ENCODE measurements at places on chromosomes 16 and 17.

DNA sequence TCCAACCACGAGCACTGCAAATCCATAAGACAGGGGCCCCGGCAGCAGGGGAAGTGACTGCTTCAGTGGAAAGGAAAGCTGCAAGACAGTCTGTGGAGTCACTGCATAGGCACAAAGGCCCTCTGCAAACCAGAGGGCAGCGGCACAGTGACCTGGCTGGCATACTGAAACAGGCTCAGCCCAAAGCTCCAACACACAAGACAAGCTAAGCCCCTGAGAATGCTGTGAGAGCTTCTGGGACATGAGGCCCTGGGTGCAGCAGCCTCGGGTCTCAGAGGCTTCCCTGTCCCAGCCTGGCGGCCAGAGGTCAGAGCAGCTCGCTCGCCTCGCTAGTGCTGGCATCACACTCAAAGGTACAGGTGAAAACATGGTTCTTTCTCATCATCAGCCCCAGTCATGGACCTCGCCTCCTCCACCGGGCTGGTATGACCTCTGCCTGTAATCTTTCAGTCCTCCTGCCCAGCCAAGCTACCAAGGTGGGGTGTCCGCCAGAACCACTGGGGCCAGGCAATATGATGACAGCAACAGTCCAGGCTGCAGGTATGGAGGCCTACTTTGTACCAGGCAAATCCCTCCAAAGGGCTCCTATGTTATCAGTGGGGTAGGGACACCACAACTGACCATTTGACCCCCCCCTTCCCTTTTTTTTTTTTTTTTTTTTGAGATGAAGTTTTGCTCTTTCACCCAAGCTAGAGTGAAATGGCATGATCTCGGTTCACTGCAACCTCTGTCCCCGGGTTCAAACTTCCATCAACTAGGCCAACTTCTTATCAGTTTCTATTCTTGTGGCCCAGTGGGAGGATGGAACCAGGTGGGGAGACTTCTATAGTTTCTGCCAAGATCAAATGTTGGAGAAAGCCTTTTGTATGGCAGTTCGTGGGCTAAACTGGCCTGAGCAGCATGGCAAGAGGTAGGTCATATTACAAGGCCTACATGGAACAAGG, 19.2 kb downstream of the ST3GAL2 start:
- DNase-seq, result no peak

GRCh38 chr17:64095144-64095882, 34.6 kb downstream of the ERN1 start:
- no peak for DNase-seq

DNA sequence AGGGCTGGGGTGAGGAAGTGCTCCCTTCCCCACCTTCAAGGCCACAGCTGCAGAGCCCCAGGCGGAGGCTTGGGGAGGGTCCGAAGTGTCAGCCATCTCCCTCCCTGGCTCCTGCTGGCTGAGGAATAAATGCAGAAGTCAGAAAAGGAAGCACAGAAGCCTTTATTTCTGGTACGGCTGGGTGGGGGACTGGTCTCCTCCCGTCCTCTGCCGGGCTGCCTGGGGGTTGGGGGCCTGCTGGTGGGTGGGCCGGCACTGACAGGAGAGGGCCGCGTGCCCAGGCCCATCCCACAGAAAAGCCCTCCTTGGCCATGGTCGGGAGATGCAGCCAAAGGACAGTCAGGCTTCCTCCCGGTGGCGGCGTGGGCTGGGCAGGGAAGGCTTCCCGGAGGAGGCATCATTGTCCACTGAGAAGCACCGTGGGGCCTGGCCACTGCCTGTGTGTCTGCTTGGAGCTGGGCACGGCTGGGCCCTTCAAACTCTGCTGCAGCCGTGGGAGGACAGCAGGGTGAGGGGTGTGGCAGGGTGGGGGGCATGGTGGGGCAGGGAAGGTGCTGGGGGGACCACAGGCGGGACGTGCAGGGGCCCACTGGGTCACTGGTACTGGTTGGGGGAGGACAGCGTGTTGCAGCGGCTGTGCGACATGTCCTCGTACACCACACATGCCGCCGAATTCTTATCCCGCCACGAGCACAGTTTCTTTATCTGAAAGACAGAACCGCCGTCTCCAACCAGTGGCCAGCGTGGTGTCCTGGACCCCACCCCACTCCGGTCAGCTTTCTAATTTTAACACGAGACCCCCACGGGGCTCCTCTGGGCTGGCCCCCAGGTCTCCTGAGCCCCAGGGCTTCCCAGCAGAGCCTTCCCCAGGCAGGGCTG, 2.4 kb downstream of the CD7 start:
- DNase-seq, result no peak

DNA sequence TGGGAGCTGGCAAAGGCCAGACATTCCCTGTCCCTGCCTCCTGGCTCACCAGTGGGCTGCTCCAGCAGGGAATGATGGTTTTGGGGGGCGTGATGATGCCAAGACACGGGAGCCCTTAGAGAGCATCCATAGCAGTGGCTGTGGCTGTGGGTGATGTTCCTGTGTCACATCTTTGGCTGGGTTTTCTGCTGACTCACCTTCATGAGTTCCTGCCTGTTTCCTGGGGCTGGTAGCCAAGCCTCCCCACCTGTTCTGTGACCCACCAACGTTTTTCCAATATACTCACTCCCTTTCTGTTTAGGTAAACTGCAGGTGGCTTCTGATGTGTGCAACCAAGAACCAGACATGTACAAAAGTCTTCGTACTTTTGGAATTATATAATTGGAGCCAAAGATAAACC, 16.5 kb upstream of the NF1 start:
- no peak for DNase-seq

DNA sequence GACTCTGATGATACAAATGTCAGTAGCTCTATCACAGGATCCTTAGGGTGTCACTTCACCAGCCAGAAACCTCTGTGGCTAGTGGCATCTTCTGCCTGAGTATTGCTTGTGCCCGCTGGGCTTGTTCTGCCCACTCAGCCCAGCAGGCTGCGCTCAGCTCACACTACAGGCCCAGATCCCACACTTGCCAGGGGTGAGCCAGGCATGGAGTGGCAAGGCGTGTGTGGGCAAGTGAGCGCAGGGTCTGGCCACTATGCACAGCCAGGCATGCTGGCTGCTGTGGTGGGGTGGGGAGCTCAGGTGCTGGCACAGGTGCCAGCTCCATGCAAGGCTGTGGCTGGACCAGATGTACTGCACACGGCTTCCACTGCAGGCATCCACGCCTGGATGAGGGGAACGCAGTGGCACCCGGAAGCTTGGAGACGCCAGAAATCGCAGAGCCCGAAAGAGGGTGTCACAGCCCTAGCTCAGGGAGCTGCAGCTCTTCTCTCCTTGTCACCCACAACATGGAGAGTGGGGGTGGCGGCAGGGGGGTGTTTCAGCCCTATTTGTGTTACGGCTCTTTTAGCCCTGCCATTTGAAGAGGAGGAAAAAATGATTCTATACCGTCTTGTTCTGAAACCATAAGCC, 10.2 kb downstream of the CFAP97D1 start:
- no peak for DNase-seq

- peak; percentile 17 for DNase-seq
These were observed 4.1 kb downstream of the ZNF213 start for GRCh38 chr16:3138823-3139426.

GRCh38 chr17:29617125-29617480, 5.6 kb downstream of the CORO6 start:
- peak; percentile 81 for DNase-seq

GRCh38 chr17:20059728-20060188, 50.6 kb downstream of the SPECC1 start:
- no peak for DNase-seq

DNA sequence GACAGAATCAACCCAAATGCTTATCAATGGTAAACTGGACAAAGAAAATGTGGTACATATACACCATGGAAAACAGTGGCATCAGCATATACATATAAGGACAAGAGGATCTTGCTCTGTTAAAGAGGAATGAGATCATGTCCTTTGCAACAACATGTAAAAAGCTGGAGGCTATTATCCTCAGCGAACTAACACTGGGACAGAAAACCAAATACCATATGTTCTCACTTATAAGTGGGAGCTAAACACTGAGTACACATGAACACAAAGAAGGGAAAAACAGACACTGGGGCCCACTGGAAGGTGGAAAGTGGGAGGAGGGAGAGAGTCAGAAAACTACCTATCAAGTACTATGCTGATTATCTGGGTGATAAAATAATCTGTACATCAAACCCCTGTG, 447.3 kb upstream of the MAF start:
- DNase-seq, result no peak

DNA sequence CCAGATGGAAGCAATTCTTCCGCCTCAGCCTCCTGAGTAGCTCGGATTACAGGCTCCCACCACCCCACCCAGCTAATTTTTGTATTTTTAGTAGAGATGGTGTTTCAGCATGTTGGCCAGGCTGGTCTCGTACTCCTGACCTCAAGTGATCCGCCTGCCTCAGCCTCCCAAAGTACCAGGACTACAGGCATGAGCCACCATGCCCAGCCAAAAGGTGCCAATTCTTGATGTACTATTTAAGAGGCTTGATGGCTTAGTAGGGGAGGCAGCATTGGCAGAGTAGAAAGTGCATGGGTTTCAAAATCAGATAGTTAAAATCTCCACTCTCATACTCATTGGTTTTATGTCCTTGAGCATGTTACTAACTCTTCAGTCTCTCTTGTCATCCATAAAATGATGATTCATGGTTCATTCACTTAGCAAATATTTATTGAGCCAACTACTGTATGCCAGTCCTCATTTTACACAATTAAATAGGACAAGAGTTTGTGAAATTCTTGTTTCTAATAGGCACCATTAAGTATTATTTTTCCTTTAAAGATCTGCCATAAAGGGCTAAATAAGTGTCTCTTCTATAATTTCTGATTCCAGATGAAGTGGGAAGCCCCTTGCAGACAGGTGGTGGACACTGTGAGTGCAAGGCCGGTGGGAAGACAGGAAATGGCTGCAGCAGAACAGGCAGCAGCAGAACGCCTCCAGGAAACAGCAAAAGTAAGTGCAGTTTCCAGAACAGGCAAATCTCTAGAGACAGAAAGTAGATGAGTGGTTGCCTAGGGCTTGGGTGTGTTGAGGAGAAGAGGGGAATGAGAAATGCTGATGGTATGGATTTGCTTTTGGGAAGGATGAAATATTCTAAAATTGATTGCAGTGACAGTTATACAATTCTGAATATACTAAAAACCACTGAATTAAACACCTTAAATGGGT, 8.2 kb upstream of the RPL27 start:
- DNase-seq, result no peak

DNA sequence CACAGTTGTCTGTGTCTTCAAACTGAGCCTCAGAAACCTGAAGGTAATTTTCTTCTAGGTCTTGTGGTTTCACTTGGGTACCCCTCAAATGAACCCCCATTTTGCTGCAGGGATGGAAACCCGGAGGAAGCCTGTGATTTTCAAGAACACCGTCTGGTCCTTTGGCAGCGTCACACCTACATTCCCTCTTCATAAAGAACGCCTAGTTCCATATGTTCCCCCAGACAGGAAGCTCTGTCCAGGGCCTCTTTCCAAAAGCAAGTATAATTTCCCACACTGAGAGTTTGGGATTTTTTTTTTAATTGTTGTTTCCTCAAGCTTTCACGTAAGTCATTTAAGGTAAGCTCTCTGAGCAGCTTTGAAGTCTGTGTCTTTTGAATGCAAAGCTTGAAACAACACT, 515.0 kb downstream of the TMEM114 start:
- no peak for DNase-seq

DNA sequence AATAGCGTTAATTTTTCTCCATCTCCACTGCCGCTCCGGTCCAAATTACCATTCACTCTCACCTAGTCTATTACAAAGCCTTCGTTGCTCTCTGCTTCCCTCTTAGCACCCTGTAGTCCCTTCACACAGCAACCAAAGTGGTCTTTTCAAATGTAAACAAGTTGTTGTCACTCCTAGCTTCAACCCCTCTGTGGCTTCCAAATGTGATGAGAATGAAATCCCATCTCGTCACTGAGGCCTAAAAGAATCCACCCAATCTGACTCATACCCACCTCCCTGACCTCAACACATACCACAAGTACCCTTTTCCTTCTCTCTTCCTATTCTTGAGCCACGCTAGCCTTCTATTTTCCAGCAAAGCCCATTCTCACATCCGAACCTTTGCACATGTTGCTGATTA, 2.2 kb upstream of the PELP1 start:
- no peak for DNase-seq

DNA sequence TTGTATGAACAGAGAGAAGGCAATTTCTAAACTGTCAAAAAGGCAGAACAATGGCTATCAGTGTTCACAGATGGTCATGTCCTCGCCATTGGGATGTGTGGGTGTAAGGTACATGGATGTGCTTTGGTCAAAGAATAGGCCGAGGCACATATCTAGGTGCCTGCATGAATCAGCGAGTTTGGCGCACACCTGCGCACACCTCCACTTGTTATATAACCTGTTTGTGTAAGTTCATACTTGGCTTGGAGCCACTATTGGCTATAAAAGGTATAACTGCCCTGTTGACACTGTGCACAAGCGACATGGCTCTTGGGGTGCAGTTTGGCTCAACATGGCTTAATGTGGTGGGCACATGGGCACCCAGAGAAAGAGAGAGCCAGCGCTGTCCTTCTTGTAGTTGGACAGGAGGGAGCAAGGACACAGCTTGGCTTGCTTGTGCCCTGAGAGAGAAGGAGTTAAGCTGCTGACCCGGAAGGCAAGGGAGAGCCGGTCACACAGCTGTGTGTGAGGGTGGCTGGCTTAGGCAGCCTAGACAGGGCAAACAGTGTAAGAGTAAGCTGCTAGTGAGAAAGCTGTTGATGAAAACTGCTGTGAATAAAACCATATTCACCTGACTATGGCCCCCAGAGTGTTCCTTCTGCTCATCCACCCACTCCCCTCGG, 499.1 kb downstream of the KCNJ2 start:
- DNase-seq, result no peak

DNA sequence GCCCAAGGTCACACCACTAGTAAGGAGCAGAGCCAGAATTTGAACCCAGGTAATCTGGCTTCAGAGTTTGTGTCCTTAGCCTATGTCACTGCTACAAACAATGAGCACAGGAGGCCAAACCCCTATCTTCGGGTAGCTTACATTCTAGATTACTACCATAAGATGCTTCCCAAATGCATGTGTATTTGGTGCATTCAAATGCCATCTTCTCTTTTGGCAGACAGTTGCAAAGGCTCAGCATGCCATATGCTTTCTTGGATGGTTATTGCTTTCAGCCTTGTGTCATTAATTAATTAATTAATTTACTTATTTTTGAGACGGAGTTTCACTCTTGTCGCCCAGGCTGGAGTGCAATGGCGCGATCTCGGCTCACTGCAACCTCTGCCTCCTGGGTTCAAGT, 80.7 kb downstream of the DNAH3 start:
- DNase-seq, result no peak

DNA sequence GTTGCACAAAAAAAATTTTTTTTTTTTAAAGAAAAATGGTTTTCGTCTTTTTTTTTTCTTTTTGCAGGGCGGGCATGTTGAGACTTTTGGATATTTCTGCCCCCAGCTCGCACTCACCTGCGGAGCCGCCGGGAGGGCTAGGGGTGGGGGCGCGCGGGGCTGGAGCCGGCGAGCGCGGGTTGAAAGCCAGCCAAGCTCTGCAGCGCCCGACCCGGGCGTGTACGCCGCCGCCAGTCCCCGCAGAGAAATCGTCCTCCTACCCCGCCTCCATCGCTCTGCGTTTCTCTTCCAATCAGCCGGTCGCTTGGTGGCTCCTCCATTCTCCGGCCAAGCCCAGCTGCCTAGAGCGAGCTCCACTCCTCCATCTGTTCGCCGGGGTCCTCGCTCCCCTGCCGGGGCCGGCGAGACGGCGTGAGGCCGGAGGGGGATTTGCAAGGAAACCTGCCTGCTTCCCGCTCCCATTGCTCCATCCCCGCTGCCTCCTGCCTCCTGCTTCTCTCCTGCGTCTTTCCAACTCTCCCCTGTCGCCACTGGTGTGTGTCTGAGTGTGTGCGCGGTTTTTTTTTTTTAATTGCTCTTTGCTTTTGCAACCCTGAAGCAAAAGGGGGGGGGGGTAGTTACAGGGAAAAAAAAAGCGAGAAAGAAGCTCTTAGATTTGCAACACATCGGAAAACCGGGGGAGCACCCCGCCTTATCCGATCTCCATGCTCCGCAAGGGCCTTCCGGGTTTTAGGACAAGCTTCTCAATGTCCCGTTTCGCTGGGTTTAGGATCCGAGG, 1.8 kb upstream of the UBTF start:
- DNase-seq, result peak; percentile 92
